Stimulated activated CD4-positive, alpha-beta T cell treated with anti-CD3 and anti-CD28 coated beads, Interleukin-4, amount 100 ng/mL, for 1 hour (primary cell): ENCODE measurements at places on chromosomes 6 and 20.

GRCh38 chr20:40278673-40279072 is 410.4 kb downstream of the MAFB start:
- DNase-seq: no peak

DNA sequence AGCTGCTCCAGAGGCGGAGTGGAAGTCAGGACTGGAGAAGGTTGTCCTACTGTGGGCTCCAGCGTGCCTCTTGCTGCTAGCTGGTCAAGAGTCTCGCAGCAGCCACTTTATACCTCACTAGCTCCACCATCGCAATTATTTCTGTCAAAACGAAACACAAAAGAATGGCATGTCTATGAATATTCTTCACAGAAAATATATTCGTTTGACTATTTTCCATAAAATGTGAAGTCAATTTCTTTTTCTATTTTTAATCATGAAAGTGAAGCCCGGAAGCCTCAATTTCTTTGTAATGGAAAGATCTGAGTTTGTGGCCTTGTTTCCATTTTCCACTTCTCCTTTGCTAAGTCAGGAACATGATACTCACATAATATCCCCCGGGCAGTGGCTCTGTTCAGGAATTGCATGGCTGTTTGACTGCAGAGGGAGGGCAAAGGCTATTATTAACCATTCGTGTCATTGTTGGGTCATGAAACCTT is 51.7 kb downstream of the DTD1 start:
- no peak for DNase-seq

DNA sequence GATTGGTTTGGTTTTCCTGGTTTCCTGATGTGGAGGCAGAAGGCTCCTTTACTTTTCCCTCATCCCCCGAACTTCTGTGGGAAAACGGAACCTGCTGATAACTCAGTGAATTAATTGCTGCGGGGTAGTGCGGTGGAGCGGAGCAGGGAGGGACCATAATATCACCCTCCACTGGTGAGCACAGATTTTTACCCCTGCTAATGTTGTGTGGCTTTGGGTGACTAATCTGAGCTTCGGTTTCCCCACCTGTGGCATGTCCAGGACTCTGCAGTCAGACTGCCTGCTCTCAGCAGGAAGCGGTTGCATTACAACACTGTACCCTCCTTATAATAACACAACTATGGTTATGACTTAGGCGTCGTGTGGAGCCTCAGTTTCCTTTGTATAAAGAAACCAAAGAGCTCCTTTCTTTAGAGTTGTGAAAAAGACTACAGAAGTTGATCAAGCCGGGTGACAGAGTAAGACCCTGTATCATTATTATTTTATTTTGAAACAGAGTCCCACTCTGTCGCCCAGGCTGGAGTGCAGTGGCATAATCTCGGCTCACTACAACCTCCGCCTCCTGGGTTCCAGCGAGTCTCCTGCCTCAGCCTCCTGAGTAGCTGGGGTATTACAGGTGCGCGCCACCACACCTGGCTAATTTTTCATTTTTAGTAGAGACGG is 2.2 kb upstream of the ID1 start:
- peak; percentile 15 for DNase-seq

DNA sequence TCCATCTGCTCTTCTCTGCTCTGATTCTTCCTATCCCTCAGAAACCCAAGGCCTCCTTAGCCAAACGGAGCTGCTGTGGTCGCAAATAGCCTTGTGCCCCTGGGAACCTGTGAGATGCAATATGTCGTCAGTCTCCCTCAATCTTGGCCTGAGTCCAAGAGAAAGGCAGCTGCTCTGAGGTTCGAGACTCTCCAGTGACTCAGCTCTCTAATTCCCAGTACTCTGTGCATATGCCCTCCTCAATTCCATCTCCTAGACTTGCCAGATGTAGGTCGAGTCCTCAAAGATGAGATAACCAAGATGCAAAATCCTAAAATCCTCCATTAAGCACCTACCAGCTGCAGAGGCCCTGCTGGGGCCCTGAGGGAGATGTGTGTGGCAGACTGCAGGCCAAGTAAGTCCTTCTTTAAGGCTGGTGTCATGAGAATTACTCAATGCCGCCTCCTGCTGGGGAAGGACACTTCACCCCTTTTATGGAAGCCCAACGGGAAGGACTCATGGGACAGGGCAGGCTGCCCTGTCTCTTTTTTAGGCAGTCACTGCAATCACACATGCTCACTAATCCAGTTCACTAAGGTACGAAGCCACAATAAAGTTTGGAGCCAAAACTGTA is 28.5 kb downstream of the C6orf15 start:
- DNase-seq: peak; percentile 45

- DNase-seq: no peak
Measured at GRCh38 chr6:129647044-129647443, 62.9 kb downstream of the ARHGAP18 start.
